Cardiac muscle cell (in vitro differentiated cells and primary cell): ENCODE measurements at places on chromosomes 1 and 21. TPM values are rescaled to one million over a fixed set of nuclear protein-coding genes. Genes with fewer than 3 reads are reported as not detected.
A peak's percentile ranks its signal among the peaks of the same experiment; 100 is the strongest.

The OPTC gene
- not detected in 2 replicates for total RNA-seq

- no peak for DNase-seq
These were observed 281.5 kb upstream of the VAMP3 start for GRCh38 chr1:7489586-7489985.

DNA sequence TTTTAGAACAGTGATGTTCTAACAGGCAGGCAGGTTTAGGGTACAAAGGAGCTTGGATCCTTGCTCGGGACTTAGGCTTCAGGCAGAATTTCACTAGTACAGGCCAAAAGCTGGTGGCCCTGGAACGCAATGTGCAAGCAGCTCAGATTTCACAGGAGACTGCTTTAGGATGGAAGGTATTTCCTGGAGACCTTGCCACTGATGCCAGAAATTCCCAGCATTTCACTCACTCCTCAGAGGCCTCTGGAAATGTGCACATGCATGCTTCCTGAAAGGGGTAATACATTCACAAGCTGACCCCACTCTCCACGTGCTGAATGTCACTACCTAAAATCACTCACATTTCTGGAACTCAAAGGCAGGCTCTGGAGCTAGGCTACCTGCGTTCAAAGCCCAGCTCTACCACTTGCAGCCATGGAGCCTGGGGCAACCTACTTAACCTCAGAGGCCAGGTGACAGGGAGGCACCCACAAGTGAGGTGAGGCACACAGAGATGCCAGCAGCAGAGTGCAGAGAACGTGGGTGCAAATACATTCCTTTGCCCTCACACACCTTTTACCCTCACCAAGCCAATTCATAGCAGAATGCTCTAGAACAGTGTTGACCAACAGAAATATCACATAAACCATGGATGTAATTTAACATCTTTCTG is 56.5 kb downstream of the CDC7 start:
- DNase-seq, result no peak

The CD84 gene
- not detected in 2 replicates for total RNA-seq

The RUNX3 gene
- total RNA-seq, result not detected in 2 replicates

- DNase-seq, result no peak
These were observed 29.5 kb downstream of the RGS1 start for GRCh38 chr1:192604979-192605620.

- DNase-seq, result no peak
These were observed 59.9 kb upstream of the KCNK1 start for GRCh38 chr1:233554037-233554436.

DNA sequence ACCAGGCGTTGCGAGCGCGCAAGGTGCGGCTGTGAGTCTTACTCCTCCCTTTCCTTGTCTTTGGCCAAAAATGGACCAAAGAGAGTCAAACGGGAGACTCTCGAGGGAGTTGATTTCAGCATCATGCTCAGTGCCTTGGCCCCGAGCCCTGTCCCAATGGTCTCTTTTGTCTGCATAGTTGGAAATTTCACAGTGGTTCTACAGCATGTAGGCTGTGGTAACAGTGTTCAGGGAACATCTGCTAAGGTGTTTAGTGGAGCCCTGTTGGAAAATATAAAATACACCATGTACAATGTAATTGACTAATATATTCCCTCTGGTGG is 2.7 kb downstream of the CACNA1E start:
- no peak for DNase-seq

DNA sequence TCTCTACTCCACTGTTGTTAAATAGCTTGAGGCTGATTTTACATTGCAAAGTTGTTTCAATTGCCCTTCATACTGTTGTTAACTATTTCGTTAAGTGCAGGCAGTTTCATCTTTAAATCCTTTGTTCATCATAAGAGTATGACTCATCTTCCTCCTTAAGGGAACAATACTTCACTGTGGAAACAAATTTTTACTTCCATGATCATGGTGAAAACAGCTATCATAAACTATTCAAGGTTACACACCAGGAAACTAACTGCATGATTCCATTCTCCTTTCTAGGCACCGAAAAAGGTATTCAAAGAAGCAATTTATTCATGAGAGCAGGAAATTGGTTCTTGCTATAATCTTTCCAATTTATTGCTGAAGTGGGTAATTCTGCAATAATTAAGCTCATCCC is 593.2 kb downstream of the LRRIQ3 start:
- no peak for DNase-seq

The GOLT1A gene
- total RNA-seq, result 0.33 and 0.74 TPM in 2 replicates

The EFNA3 gene
- total RNA-seq, result 26.3 and 31.9 TPM in 2 replicates

The AGT gene
- total RNA-seq, result 16.3 and 16.6 TPM in 2 replicates

DNA sequence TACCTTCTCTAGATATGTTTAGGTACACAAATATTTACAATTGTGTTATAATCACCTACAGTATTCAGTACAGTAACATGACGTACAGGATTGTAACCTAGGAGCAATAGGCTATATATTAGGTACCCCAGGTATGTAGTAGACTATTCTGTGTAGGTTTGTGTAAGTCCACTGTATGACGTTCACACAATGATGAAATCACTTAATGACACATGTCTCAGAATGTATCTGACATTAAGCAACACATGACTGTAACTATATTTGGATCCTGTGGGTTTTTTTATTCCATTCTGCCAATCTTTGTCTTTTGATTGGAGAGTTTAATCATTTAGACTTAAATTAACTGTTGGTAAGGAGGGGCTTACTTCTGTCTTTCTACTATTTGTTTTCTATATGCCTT is 52.1 kb downstream of the STYXL2 start:
- no peak for DNase-seq

DNA sequence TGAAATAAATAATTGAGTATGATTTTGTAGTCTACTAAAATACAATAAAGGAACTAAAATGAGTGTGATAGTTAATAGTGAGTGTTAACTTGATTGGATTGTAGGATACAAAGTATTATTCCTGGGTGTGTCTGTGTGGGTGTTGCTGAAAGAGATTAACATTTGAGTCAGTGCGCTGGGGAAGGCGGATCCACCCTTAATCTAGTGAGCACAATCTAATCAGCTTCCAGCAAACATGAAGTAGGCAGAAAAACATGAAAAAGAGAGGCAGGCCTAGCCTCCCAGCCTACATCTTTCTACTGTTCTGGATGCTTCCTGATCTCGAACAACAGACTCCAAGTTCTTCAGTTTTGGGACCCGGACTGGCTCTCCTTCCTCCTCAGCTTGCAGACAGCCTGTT is 1716.6 kb downstream of the MRPL39 start:
- DNase-seq, result no peak

- no peak for DNase-seq
These were observed 123.3 kb upstream of the DPYD start for GRCh38 chr1:98044071-98044697.

- DNase-seq, result peak; percentile 77
These were observed 199.6 kb downstream of the LTN1 start for GRCh38 chr21:28793043-28793442.

The OLFM3 gene
- total RNA-seq, result 0.35 TPM in 1 of 2 replicates, not detected in the other

The TMEM51 gene
- total RNA-seq, result 32.7 and 40.9 TPM in 2 replicates

GRCh38 chr1:84330125-84330984 is 28.8 kb downstream of the SAMD13 start:
- no peak for DNase-seq

The OVAAL gene
- total RNA-seq, result 0.21 and 1.1 TPM in 2 replicates

The CD52 gene
- not detected in 2 replicates for total RNA-seq

DNA sequence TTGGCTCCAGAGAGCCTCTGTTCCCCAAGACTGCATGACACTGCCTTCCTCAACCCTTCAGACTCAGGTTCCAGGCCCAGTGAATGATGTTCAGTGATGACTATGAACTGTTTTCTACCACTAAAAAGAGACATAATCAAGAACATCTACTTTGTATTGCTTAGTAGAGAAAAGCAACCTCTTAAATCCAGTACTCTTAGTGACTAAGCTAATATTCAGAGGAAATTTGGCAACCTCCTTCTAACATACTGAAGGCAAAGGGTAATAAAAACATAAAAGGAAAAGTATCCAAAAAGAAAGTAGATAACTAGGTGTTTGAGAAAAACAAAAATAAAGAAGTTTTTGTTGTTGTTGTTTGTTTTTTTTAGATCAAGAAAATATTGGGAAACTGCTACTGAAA is 153.3 kb upstream of the RUNX1 start:
- no peak for DNase-seq

- DNase-seq, result no peak
These were observed 7.1 kb upstream of the IVNS1ABP start for GRCh38 chr1:185324118-185324517.

DNA sequence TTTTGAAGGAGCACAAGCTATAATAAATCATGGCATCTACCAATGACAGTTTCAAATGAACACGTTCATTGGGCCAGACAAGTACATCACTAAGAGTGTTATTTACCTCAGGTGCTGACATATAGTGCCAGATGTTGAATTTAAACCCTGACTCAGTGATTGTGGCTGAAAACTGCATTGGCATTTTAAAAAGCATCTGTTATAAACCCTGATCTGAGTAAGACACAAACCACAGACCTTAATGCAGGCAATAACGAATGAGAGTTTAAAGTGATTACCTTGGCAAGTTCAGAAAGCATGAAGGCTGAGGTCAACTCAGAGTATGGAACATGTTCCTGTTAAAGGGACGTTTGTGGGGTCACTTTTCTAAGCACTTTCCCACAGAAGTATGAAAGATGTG is 865.1 kb upstream of the TMPRSS15 start:
- DNase-seq, result no peak

GRCh38 chr1:89802841-89803240 is 18.0 kb upstream of the LRRC8D start:
- DNase-seq, result no peak

DNA sequence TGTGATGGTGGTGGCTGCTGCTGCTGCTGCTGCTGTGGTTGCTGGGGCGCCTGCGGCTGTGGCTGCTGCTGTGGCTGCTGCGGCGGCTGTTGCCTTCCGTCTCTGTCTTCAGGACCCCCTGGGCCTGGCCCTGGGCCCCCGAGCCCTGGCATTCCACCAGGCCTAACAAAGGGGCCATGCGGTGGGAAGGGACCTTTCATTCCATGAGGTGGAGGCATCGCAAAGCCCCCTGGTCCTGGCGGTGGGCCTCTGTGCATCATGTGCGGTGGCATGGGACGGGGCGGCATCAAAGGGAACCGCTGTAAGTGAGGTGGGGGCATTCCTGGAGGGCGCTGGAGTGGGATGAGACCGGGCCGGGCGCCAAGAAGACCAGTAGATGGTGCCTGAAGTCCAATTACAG is 12.4 kb downstream of the SOD1 start:
- DNase-seq, result no peak

- DNase-seq, result no peak
These were observed 8.2 kb upstream of the IL22RA1 start for GRCh38 chr1:24151175-24151533.

DNA sequence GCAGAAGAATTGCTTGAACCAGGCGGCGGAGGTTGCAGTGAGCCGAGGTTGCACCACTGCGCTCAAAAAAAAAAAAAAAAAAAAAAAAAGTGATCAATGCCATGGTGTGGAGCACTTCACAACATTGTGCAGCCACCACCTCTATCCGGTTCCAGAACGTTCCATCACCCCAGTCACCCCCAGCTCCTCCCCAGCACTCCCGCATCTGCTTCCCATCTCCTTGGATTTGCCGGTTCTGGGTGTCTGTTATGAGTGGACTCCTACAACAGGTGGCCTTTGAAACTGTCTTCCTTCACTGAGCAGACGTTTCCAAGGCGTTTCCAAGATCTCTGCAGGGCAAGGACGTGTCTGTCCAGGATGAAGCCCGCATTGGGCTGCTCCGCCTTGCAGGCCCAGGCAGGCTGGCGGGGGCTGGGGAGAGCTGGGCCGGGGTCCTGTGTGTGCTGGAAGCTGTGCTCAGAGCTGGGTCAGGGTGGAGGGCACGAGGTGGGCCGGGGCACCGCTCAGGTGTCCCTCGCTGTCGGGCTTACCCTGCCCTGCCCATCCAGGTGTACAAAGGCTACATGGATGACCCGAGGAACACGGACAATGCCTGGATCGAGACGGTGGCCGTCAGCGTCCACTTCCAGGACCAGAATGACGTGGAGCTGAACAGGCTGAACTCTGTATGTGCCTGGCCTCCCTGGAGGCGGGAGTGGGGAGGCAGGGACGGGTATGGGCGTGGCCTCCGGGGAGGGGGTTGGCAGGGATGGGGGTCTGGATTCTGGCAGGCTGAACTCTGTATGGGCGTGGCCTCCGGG is 14.9 kb upstream of the LRRC3 start:
- no peak for DNase-seq

GRCh38 chr1:85605484-85606413 is 25.2 kb downstream of the CCN1 start:
- no peak for DNase-seq

DNA sequence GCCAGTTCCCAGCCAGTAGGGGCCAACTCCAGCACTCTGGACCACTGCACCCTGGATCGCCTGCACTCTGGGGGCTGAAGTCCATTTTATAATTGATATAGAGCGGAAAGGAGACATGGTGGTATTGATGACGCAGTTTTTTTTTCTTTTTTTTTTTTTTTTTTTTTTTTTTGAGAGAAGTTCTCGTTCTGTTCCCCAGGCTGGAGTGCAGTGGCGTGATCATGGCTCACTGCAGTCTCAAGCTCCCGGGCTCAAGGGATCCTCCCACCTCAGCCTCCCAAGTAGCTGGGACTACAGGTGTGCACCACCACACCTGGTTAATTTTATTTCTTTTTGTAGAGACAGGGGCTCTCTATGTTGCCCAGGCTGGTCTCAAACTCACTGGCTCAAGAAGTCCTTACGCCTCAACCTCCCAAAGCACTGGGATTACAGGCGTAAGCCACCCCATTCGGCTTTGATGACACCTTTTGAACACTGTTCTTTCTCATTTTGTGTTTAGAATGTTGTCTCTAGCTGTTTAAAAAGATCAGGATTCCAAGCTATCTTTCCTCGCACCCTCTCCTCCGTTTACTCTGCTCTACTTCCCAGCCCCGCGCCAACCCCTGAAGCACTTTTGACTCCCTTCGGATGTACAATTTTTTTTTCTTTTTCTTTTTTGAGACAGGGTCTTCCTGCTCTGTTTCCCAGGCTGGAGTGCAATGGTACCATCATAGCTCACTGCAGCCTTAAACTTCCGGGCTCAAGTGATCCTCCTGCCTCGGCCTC is 960 bp downstream of the MX2 start:
- no peak for DNase-seq
